ENCODE measurements at places on chromosomes 7 and 10.

DNA sequence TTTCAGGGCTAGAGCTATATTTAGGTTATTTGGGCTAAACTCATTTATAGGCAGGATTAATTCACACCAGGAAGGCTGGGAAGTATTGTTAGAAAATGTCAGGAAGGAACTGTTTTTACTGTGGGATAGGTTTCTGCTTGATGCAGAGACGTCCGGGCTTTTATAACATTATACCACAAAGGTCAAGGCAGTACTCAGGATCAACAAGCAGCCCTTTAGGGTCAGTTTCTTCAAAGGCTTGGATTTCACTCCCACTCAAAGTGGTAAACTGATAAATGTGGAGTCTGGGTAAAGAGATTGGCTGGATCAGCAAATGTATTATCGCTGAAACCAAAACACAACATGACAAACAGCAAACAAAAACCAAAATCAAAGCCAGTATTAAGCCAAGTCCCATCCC is 127.2 kb downstream of the ARL5B start:
- no peak for DNase-seq

DNA sequence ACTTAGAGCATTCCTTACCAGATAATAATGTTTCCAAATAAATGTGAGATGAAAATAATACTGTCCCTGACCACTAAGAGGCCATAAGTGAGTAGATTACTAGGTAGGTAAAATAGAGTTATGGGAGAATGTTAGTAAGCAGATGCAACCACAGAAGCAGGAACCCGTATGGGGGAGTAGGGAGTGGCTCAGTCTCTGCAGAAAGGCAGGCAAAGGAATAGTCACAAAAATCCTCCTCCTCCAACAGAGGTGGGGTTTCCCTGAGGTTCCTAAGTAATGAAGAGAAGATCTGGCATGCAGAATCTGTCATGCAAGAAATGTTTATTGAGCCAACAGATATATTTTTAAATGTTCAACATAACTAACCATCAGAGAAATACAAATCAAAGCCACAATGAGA is 9.0 kb upstream of the YAE1 start:
- peak; percentile 3 for DNase-seq

DNA sequence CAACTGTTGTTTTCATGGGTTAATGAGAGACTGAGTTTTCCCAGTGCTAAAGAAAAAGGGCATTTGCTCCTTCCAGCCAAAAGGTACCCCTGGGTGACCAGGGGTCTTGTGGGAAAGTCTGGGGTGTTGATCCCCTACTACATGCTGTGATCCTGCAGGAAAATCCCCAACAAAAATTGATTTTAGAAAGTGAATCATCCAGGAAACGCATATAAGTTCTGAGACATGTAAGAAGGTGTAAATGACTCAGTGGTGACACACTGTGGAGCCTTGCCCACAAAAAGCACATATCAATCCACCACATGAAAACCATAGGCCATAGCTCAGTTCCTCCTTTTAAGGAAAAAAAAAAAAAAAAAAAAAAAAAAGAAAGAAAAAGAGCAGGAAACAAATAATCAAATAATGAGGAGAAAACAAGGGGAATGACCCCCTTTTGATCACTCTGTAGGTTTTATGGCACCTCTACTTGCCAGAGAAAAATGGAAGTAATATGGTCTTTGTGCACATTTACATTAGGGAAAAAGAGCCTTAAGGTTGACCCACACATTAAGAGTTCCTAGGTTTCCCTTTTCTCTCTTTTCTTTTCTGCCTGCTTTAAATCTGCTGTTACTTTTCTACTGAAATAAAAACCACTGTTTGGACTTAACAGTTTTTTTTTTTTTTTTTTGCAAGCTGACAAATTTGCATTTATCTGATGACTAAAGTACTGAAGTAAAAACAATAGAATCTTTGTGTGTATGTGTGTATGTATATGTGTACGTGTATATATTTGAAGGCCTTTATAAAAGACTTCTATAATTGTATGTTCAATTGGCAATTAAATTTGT is 386.0 kb downstream of the KIF20B start:
- no peak for DNase-seq

- no peak for DNase-seq
Observed at GRCh38 chr7:81926-82756, 110.2 kb upstream of the FAM20C start.

Data from ecto neural progenitor cell (in vitro differentiated cells).